Substantia nigra (tissue), 51 donors: ENCODE measurements at places on chromosomes 5 and 9.

DNA sequence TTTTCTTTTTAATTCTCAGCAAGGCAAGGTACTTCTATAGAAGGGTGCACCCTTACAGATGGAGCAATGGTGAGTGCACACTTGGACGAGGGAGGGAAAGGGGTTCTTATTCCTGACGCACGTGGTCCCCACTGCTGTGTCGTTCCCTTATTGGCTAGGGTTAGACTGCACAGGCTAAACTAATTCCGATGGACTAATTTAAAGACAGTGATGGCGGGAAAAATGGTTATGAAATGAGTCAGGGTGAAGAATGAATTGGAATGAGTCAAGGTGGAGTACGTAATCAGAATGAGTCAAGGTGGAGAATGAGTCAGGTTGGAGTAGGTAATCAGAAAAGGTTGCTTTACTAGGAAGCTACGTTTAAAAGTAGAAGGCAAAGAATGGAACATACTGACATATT is 2.1 kb upstream of the HMGCS1 start:
- DNase-seq = no peak

DNA sequence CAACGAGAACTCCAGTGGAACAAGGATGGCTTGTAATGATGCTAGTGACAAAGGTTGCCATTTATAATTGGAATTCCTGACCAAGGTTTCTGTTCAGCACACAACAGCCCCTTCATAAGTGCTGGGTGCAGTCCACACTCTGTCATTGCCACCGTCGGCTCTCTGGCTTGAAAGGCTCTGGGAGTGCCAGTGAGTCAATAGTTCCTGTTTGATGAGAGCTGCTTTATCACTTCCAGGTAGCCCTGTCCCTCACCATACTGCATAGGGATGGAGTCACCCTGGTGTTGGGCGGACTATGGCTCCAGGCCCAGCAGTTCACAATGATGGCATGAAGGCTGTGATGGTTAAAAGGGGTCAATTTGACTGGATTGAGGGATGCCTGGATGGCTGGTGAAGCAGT is 34.6 kb upstream of the SEMA4D start:
- no peak for DNase-seq

DNA sequence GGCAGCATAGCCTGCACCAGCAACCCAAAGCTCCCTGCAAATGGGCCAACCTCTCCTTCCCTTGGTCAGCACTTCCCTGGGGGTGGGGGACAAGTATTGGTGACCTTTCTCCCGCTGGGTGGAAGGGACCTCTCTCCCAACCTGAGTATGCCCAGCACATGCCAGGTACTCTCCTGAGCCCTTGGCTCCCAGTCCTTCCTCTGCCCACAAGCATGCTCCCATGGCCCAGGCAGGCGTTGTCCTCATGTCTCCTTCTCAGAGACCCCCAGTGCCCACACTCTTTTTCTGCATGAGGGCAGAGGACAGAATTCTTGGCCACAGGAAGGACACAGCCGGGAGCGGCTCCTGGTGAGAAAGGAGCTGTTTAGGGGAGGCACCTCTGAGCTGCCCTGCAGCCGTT is 60.3 kb downstream of the PHF2 start:
- DNase-seq = no peak

DNA sequence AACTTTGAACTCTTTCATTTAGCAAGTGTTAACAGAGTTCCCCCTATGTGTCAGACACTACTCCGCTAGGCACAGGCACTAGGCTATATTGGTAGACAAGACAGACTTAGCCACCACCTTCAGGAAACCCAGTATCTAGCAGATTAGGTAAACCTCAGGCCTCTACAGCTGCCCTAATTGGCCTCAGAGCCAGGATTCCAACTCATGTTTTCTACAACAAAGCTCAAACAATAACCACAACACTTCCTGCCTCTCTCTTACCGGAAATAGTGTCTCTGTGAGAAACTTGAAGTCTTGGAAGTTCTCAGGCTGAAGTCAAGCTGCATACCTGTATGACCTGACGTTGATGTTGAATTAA is 116.6 kb upstream of the SLC44A1 start:
- no peak for DNase-seq

DNA sequence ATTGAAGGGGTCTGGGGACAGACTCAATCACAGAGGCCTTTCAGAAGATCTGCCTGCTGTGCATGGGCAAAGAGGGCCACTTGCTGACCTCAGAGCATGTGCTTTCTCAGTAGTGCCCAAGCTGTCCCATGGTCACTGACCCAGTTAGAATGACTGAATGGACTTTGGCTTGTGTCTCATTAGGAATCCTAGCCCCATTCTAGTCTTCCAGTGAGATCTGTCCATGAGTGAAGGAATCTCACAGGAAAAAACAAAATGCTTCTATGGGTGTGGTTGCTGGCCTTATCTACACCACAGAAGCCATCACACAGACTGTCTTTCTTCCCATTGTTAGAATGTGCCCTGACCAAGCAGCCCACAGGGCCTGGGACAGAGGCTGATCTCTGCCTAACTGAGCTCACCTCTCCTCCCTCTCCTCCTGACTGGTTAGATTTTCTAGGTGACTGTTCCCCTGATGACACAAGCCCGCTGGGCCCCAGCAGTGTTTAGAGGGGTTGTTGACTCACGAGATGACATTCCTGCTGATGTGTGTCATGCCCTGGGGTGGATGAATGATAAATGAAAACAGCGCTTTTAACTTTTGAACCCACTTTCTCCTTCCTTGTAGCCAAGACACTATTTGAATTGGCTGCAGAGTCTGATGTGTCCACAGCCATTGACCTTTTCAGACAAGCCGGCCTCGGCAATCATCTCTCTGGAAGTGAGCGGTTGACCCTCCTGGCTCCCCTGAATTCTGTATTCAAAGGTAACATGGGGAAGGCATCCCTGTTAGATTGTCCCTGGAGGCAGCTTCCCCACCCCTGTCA is 24.8 kb downstream of the TGFBI start:
- DNase-seq = no peak

DNA sequence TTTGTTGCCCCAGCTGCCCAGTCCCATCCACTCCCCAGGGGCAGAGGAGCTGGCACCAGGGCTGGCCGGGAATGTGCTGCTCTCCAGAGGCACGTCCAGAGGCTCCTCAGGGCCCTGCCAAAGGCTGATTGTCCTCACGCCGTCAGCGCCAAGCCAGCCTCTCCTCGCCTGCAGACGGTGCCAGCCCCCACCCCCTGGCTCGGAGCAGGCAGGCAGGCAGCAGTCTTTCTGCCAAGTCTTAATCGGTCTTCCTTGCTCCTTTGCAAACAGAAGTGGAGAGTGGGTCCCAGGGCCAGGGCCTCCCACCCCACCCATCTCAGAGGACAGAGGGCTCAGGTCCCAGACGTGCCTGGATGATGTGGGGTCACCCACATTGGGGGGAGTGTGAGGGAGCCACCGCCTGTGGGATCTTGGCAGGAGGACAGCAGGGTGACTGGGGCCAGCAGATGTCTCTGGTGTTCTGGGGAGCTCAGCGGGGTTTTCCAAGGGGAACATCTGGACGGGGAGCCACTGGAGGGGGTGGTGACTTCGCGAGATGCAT is 36.3 kb downstream of the FAM163B start:
- DNase-seq = peak; percentile 58

GRCh38 chr9:4822057-4822456 is 29.3 kb downstream of the RCL1 start:
- DNase-seq = no peak

- DNase-seq = no peak
These were observed 27.1 kb downstream of the CYSTM1 start for GRCh38 chr5:140202078-140202477.

DNA sequence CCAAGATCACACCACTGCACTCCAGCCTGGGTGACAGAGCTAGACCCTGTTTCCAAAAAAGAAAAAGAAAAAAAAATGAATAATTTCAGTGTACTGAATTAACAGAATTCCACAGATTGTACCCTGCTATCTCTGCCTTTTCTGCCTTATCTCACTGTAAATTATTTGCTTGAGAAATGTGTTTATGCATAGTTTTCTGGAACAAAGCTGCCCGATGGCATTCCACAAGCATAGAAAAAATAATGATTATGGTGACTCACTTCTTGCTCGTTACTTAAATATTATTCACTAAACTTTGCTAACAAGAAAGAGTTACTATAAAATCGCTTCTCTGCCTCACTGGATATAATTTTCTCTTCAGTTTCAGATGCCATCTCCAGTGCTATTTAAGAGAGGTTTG is 88.7 kb upstream of the FAM169A start:
- no peak for DNase-seq

- DNase-seq = no peak
These were observed 136.4 kb downstream of the MCTP1 start for GRCh38 chr5:95148453-95148852.

DNA sequence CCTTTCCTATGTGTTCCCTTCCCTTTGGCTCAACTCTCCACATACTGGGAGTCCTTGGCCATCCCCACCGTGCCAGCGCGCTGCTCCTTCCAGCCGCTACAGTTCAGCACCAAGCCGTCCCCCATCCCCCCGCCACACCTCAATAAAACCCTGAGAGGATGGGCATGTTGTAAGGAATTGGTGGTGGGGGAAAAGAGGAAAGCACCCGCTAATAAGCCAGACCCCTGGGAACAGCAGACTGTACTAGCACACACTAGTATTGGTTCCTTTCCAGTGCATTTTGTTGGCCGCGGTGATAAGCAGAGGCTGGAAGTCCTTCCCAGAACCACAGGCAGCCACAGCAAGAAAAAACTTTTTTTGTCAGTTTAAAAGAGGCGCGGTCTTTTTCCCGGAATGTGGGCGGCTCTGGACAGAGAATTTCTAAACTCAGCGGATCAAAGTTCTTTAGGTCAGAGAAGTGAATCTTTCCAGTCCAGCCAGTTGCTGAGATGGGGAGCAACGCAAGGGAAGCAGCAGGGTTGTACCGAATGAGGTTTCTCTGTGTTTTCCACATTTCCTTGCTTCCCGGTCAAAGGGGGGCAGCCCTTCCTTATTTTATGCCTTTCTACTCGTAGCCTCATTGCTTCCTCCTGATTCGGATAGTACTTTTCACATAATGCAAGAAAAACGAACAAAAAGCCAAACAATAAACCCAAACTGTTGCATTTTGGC is 2.1 kb downstream of the CHSY3 start:
- DNase-seq = no peak

DNA sequence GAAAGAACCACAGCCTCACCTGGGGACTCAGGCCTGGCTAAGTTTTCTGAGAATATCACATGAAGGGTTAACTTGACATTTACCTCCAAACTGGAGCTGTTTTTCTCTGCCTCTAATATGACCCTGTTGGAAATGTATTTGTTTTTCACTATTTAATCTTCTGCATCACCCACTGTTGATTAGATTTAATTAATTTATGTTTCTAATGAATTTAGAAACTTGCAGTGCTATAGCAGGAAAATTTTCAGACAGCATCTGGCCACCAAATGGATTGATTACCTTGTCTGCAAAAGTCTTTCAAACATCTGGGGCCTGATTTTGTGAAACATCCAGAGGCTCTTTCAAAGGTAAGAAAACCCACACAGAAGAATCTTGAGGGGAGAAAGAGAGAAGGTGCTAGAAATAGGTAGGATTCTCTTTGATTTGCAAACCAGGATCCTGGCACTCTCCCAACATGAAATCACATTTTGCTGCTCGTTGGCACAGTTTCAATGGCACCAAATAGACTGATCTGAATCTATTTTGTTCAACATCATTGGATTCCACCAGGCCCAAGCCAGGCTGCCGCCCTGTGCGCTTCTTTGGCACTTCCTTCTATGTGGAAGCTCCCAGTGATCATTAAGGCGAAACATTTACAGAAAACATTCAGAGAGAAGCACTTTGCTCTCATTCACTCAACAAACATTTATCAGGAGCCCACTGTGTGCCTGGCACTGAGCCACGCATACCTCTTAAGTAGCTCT is 157.3 kb downstream of the PPP2R2B start:
- DNase-seq = no peak

- no peak for DNase-seq
These were observed 77.5 kb downstream of the GALNT10 start for GRCh38 chr5:154268073-154268472.

DNA sequence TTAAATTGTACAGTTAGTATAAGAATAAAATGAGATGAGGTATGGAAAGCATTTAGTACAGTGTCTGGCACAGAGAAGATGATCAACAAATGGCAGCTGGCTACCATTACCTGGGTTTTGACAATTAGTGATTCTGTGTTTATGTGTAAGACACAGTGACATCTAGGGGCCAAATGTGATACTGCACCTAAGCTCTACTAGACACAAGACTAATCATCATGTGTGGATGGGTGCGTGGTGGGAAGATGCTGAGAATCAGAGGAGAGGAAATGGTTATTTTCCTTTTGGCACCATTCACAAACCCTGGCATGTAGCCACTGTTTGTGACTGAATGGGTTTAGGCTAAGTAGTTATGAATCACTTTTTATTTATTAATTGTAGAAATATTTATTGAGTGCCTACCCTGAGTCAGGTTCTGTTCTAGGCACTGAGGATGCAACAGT is 109.8 kb upstream of the TBC1D2 start:
- DNase-seq = no peak
